ENCODE measurements at places on chromosomes 11 and 22.

DNA sequence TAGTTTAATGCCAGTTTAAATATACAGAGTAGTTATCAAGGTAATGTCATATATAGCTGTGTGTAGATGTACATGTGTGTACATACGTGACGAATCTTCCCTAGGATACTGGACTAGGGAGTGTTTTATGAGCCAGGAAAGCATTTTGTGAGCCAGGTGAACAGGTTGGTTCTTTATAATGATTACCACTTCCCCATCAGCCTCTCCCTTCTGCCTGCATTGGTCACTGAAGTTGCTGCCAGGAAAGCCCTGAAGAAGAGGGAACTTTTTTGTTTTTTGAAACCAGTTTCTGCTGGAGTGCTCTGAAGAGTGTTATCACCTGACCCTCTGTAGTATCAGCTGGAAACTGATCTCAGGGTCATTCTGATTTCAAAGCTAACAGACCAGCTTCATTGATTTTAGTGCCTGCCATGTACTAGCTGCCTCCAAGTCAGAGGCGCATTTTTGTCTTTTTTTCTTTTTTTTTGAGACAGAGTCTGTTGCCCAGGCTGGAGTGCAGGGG is 14.2 kb upstream of the ST14 start:
- DNase-seq, result no peak

GRCh38 chr11:123407130-123407995 is 22.7 kb upstream of the GRAMD1B start:
- DNase-seq, result no peak

GRCh38 chr11:132026746-132027145 is 656.3 kb downstream of the NTM start:
- DNase-seq, result no peak

DNA sequence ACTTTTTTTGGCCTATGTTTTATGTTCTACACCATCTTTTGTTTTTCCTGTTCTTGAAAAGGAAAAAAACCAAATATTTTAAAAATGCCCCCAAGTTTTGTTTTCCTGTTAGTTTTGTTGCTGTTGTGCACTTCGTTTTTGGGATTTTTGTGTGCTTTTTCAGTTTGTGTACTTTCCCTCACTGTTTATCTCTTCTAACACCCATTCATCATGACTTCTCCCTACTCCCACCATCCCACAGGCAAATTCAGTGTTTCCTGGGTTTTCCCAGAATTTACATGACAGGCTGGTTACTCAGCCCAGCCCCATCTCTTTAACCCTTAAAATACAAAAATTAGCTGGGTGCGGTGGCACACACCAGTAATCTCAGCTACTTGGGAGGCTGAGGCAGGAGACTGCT is 15.6 kb downstream of the TMEM123 start:
- DNase-seq, result no peak

- DNase-seq, result peak; percentile 79
These were observed 15.1 kb downstream of the MCHR1 start for GRCh38 chr22:40694411-40694810.

DNA sequence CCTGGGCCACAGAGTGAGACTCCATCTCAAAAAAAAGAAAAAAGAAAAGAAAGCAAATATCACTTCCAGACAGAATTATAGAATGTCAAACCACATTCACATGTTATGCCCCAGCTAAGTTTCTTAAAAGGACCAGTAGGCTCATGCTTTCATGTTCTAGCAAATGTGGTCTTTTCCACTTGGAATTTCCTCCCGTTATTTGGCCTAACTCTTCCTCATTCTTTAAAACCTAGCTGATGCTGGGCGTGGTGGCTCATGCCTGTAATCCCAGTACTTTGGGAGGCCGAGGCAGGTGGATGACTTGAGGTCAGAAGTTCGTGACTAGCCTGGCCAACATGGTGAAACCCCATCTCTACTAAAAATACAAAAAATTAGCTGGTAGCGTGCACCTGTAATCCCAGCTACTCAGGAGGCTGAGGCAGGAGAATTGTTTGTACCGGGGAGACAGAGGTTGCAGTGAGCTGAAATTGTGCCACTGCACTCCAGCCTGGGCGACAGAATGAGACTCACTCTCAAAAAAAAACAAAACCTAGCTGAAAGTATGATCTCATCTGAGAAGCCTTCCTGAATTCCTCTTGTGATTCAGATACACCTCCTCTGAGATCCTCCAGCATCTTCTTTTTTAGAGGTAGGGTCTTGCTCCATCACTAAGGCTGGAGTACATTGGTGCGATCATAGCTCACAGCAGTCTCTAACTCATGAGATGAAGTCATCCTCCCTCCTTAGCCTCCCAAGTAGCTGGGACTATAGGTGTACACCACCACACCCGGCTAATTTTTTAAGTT is 50.4 kb downstream of the FCHSD2 start:
- no peak for DNase-seq

DNA sequence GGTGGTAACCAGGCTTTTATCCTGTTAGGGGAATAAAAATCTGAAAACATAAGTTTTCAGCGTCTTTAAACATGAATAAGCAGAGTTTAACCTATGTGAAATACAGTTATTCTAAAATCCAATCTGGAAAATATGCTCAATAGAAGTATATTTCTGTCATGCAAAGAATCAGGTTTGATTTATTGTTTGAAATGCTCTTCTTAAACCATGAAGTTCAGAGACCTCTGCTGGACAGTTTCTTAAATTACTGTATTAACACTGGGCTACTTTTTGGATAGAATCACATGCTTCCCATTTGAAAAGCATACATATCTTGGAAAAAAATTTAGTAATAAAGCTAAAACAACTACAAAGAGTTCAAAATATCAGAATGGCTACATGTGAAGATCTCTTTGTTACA is 25.4 kb downstream of the APIP start:
- peak; percentile 22 for DNase-seq

GRCh38 chr22:37501610-37502341 is 15.6 kb upstream of the MFNG start:
- DNase-seq, result no peak

- no peak for DNase-seq
These were observed 6.6 kb upstream of the NXPE1 start for GRCh38 chr11:114566276-114566675.

All from NCI-H2171 (cell line).